ENCODE measurements at places on chromosomes 3 and 15.

- DNase-seq = no peak
Observed at GRCh38 chr3:134352031-134352671, 22.1 kb downstream of the AMOTL2 start.

- DNase-seq = no peak
Observed at GRCh38 chr15:52924630-52925029, 134.5 kb upstream of the ONECUT1 start.

- no peak for DNase-seq
Observed at GRCh38 chr15:70376031-70376928, 278.6 kb upstream of the TLE3 start.

- DNase-seq = no peak
Observed at GRCh38 chr3:178318340-178318739, 217.9 kb upstream of the KCNMB2 start.

DNA sequence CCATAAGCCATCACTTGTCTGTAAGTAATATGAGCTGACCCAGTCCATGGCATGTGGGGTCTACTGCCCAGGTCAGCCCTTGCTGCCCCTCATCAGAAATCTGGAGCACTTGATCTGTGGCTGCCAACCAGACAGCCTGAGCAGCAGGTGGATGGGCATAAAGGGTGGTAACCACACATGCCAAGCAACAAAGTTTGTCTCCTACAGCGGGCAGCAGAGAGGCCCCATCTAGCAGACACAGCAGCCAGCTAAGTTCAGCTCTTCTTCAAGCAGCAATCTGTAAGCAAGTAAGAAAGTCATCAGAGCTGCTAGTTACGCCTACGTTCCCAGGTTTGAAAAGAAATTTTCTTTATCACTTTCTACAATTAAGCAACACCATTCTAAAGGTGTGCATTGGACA is 27.9 kb downstream of the CHCHD4 start:
- no peak for DNase-seq

DNA sequence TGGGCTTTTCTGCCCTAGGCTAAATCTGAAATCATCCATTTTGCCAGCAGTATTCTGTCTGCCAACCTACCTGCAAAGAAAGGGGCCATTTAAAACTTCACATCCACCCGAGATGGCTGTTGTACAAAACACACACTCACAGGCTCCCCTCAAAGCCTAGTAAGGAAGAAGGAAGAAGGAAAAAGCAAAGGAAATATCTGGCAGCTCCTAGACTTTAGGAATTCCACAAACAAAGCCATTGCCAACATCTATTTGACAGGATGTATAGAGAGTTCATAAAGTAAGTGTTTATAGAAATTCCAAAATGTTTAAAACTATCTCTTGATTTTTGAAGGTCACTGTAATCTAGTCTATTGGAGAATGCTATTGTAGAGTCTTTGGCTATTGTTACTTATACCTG is 91.9 kb upstream of the THBS1 start:
- DNase-seq = no peak

DNA sequence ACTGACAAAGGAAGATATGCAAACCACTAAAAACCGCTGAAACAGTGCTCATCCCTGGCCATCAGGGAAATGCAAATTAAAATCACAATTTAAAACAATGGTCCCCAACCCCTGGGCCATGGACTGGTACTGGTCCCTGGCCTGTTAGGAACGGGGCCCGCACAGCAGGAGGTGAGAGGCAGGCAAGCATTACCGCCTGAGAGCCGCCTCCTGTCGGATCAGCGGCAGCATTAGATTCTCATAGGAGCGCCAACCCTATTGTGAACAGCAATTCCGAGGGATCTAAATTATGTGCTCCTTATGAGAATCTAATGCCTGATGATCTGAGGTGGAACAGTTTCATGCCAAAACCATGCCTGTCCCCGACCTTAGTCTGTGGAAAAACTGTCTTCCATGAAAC is 14.4 kb downstream of the SLC12A6 start:
- DNase-seq = no peak

GRCh38 chr3:15071699-15072098 is 6.6 kb upstream of the MRPS25 start:
- DNase-seq = no peak

- no peak for DNase-seq
Observed at GRCh38 chr15:44394062-44394461, 33.4 kb upstream of the CTDSPL2 start.

DNA sequence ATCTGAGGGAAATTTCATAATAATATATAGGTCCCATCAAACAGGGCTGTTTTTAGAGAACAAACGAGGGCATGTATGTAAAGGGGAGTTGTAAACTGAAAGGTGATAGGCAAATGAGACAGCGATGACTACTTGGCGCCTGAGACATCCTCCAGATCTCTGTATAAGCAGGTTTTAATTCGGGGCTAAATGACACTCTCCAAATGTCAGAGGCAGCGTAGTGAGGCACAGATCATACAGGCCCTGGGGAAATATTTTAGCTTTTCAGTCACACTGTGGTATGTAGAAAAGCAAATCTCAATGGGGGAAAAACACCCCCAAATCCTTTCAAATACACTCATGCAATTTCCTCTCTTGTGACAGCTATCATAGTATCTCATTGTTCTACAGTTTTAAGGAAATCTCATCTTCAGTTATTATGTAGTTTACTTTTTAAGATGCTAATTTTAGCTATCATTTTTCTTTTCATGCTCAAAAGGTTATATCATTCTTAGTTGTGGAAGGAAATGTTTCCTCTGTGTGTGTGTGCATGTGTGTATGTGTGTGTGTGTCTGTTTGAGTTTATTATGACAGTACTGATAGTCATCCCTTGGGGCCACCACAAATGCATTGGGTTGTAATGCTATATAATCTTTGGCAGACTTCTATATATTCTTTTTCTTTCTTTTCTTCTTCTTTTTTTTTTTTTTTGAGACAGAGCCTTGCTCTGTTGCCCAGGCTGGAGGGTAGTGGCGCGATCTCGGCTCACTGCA is 1.1 kb downstream of the TPRG1 start:
- no peak for DNase-seq

- DNase-seq = no peak
Observed at GRCh38 chr15:70857562-70858285, 3.8 kb upstream of the LARP6 start.

DNA sequence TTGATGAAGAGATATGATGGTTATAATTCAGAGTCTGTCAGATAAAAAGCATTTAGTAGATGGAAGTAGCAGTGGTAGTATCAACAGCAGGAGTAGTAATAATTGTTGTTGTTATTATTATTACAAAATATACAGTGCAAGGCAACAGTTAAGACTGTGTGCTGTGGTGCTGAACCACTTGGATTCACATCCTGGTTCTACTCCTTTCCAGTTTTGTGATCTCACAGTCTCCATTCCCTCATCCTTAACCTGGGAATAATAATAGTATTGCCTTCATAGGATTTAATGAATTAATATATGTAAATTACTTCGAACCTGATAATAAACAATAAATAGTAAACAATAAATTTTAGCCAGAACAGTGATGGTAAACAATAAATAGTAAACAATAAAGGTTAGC is 37.1 kb upstream of the TSC22D2 start:
- DNase-seq = no peak

GRCh38 chr3:190983875-190984274 is 121.4 kb upstream of the GMNC start:
- no peak for DNase-seq

- DNase-seq = no peak
Observed at GRCh38 chr15:39498629-39499028, 82.2 kb upstream of the THBS1 start.

DNA sequence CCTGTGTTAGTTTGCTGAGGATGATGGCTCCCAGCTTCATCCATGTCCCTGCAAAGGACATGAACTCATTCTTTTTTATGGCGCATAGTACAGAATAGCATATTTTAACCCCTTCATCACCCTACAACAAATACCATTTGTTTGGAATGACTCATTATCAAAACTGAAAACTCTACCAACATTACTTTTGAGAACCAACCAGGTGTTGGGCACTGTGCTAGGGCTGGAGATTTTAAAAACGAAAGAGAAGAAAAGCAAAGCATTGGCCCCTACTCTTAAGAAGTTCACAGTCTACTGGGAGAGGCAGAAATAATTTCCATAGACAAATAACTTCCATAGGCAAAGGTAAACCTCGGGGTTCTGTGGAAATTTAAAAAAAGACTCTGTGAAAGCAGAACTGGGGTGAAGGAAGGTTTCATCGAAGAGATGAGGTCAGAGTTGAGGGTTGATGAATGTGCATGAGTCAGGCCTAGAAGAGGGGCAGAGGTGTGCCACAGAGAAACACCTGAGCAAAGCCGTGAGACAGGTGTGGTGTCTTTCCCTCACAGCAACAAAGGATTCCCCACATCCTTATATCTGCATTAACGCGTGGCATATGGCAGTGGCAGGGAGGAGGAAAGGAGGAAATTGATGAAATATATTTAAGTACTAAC is 51.0 kb downstream of the MCF2L2 start:
- no peak for DNase-seq

GRCh38 chr15:81723701-81724100 is 322.1 kb downstream of the MEX3B start:
- DNase-seq = no peak

- DNase-seq = no peak
Observed at GRCh38 chr15:91304786-91305185, 204.7 kb downstream of the SV2B start.

- no peak for DNase-seq
Observed at GRCh38 chr3:170762064-170762463, 107.9 kb downstream of the RPL22L1 start.

- DNase-seq = no peak
Observed at GRCh38 chr3:14241716-14242115, 63.1 kb downstream of the LSM3 start.

Data from stimulated activated CD4-positive, alpha-beta T cell treated with anti-CD3 and anti-CD28 coated beads, Interleukin-4, amount 100 ng/mL, for 48 hours (primary cell).